ENCODE measurements at places on chromosomes 2 and 18.

GRCh38 chr18:24190590-24190989 is 51.7 kb downstream of the CABYR start:
- no peak for DNase-seq

DNA sequence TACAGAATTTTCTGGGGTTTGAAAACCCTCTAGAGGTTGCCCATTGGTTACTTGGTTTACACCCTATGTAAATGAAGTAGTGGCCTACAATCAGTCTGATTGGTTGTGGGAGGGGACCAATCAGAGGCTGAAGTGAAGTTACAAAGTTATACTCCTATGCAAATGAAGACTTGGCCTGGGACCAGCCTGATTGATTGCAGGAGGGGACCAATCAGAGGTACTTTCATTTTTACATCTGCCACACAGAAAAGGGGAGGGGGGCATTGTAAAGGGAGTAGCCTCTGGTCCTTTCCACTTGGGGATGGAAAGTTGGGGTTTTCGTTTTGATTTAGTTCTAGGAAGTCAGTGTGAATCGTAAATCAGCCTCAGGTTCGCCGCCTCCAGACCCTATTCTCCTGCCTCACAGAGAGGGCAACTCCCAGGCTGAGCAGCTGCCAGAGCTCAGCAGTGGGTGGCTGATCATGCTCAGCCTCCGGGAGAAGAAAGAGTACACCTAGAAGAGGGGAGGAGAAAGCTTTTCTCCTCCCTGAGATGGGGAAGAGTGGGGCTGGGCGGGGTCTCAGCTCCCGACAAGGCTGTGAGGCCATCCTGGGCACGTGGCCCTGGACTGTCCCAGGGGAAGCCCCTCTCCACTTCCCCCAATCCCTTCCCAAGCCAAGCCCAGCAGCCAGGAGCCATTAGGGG is 372.5 kb downstream of the GALR1 start:
- no peak for DNase-seq

DNA sequence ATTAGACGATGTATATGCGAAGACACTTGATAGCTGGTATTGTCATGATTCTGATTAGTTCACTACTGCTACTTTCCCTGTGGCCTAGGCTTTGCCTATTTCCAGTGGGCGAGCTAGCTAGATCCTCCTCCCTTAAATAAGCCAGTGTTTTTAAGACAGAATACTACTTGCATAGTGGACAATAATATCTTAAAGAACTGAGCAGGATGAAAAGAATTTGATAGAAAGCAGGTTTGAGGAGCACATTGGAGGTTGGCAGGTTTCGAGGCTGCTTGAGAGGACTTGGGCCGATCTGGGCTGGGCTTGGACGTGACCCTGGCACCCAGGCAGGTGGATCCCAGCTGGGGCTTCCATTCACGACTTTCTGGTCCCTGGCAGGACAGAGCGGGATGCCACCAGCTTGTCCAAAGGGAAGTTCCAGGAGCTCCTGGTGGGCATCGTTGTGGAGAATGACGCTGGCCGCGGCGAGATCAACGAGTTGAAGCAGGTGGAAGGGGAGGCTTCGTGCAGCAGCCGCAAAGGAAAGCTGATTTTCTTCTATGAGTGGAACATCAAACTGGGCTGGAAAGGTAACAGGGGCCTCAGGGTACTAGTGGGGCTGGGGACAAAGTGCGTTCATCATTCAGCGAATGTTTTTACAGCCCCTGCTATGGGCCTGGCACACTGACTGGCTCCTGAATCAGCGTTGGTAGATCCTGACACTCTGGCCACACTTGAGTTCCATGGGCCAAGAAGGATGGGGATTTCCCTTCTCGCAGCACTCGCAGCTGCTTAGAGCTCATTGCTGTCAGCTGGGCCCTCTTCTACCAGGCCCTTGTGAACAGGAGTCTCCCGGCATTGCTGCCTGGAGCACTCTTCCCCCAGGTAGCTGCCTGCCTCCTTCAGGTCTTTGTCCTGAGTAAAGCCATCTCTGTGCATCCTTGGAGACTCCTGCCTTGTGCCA is 16.9 kb downstream of the C2orf74 start:
- DNase-seq, result no peak

DNA sequence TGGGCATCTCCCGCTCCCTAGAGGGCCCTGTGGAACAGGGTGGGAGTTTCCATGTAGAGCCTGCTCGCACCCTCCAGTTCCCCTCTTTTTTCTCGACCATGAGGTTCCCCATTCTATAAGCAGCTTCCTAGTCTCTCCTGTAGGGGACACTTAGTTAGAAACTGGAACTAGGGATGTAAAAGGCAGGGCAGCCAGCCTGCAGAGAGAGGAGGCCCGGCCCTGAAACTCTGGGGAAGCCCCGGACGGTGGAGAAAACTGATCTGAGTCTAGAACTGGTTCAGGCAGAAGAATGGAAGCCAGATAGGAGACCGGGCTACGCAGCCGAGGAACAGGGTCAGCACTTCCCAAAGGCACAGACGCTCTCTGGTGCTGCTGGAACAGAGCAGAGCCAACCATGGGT is 51.6 kb upstream of the ATG16L1 start:
- DNase-seq, result no peak

DNA sequence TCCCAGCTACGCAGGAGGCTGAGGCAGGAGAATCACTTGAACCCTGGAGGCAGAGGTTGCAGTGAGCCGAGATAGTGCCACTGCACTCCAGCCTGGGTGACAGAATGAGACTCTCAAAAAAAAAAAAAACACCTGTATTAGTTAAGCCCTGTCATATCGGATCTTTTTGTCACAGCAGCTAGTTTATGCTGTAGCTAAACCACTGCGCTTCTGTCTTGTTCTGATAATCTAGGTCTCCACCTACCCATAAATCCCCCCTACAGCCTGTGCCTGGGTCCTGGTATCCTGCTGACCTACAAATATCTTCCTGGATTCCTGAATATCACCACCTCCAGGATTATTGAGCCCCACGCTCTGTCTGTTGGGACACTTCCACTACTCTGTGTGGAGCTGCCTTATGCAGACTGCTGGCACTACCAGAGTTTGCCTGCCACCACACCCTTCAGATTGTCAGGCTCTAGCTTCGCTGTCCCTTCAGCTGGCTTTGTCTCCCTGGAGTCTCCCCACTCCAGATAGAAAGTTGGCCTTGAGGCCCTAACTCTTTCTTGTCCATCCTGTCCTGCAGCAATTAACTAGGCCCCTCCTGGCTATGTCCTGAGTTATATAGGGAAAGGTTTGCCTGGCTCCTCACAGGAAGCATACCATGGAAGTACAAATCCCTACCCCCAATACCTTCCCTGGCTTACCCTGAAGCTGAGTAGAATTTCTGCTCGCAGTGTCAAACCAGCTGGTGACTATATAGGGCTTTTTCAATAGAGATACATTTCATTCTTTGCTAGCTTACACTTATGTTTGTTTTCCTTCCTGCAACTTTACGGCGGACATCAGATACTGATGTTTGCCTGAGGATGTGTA is 136.0 kb upstream of the SERTAD2 start:
- DNase-seq, result no peak

- no peak for DNase-seq
These were observed 7.3 kb downstream of the GATA6 start for GRCh38 chr18:22176420-22177326.

- no peak for DNase-seq
These were observed 81.6 kb downstream of the LRRFIP1 start for GRCh38 chr2:237708961-237709360.

DNA sequence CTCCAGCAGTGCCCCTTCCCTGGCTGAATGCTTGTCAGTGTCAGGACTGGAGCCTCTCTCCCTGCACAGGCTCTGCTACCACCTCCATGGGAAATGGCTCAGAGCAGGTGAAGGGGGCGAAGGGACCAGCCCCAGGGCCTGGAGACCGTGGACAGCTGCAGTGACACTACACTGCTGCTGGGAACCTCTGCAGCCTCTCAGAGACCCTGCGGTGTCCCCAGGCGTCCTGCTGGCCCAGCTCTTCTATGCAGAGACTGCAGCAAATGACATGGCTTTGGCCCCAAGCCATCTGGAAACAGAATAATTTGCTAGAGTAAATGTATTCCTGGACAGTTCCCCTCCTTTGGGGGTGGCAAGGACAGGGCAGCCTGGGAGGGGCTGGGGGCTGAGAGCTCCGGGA is 53.2 kb downstream of the CIB4 start:
- DNase-seq, result no peak

DNA sequence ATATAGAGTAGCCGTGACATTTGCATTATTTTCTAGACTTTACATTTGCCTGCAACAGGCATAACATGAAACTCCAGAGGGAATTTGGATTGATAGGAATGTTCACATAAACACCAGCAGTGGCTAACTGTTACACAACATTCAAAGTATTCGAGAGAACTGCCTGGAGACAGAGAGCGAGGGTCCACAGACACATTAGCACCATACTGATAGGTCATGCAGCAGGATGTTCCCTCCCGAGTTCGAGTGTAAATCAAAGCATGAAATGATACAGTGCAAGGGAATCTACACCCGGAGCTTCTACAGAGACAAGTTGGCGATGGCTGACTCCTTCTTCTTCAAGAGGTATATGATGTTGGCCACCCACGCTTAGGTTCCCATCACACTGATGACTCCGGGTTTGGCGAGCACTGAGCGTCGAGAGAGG is 89.5 kb downstream of the COL6A3 start:
- DNase-seq, result no peak

GRCh38 chr2:103529798-103530502 is 768.1 kb downstream of the TMEM182 start:
- no peak for DNase-seq

DNA sequence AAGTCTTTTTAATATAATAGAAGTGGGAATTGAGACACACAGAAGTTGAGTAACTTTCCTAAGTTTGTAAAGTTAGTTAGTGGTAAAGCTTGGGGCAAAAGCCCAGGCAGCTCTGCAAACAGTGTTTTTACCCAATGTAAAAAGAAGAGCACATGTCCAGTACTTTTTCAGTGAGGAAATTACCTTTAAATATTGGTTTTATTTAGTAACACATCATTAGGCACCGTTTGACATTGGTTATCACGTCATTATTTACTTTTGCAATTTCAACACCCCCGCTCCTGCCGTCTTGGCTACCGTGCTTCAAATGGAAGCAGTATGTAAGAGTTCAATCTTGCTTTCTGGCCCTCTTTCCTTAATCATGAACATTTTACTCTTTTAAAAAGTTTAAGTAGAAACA is 807.9 kb downstream of the EPHA4 start:
- no peak for DNase-seq

GRCh38 chr18:59547581-59548182 is 149.5 kb downstream of the CCBE1 start:
- no peak for DNase-seq

- DNase-seq, result no peak
These were observed 16.9 kb downstream of the ZBTB7C start for GRCh38 chr18:48392268-48392667.

GRCh38 chr2:27493948-27494283 is 1.1 kb downstream of the FNDC4 start:
- DNase-seq, result no peak

GRCh38 chr18:69233465-69234054 is 167.1 kb upstream of the DOK6 start:
- DNase-seq, result no peak

- no peak for DNase-seq
These were observed 58.8 kb upstream of the SLC38A11 start for GRCh38 chr2:165013944-165014619.

DNA sequence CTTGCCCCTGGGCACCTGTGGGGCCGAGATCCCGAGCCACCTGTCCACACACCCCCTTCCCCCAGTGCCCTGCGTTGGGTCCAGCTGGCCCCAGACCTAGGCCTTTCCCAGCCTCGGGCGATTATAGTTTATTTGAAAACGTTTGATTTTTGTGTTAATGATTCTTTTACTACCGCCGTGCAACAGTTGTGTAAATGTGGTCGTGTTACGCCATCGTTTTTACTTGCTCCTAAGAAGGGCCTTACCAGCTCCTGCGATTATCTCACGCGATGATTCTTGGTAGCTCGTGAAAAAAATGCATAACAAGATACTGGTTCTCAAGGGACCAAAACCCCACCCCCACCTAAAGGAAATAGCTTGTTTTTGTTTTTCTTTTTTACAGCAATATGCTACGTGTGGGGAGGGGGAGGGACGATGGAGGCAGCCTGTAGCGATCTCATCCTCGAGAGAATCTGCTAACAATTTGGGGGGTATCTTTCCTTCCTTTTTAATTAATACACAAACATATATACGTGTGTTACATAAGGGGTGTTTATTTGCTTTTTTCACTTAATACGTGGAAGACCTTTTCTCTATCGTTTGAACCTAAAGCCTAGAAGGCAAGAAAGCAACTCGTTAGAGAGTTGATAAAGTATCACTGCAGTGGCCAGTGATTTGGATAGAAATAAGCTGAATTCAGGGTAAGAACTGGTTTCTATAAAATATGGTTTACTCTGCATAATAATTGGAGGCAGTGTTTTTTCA is 1.0 kb downstream of the ZDBF2 start:
- DNase-seq, result no peak
